Mesothelial cell of epicardium (in vitro differentiated cells): ENCODE measurements at places on chromosomes 13 and 19. TPM values are rescaled to one million over a fixed set of nuclear protein-coding genes. Genes with fewer than 3 reads are reported as not detected.
A peak's percentile ranks its signal among the peaks of the same experiment; 100 is the strongest.

ZNF208 gene
- total RNA-seq, result not detected in 3 replicates

CASP14 gene
- not detected in 3 replicates for total RNA-seq

DNA sequence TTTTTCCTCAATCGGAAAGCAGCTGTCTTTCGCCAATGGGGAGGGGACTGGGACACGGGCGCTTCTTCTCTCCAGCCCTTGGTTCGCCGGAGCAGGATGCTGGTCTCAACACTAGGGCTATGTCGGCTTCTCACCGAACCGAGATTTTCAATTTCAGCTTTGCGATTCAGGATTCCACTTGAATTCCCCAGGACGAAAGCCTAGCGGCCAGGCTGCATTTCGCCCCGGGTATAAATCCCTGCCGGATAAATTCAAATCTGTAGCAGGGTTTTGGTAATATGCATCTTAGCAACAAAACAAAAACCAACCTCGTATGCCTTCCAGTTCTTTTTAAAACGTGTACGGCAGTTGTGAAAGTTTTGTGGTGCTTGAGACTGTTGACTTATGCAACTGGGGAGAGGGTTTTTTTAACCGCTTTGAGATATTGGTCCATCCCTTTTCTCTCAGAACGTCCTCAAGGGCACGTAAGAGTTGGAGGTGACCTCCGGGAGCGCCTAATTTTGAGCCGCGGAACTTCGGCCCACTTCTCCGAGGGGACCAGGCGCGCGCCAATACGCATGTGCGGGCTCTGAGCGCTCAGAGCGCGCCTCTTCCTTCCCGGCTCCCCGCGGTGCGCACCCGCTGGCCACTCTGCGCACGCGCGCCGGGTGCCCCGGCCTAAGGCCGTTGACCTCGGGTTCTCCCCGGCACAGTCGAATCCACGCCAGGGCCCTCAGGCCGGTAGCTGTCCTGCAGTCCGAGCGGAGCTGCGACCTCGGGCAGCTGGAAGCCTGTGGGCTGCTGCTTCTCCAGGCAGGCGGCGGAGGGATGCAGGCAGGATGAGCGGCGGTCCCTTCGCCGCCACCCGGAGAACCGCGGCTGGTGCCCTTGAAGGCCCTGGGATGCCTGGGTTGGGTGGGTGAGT lies 7.6 kb downstream of the POU4F1 start:
- H3K36me3 ChIP-seq, result no peaks in the 10 kb centered on the region
- no peak for DNase-seq
- no peak overlapping the region for H3K27ac ChIP-seq

DNA sequence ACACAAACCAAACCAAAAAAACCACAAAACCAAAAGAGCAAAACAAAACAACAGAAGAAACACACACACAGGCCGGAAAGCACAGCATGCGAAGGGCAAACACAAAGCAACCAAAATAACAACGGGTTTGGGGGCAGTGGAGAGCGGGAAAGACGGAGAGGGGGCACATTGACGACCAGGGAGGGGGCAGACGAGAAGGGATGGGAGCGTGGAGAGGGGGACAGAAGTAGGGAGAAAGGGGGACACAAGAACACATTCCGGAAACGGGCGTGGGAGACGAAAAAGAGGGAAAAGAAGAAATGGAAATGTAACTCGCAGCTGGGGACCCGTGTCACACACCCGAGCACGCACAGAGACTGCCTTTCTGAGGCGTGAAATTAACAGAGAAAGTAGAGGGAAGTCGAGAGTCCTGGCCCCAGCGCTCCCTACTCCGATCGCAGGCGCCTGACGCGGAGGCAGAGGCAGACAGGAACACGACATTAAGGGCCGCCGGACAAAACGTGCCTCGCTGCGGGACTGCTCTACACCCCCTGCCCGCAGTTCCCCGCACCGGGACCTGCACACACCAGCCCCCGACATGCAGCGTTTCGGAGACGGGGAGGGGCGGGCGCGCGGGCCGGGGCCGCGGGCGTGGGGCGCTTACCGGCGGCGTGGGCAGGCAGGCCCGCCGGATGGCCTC lies 652 bp downstream of the POU4F1 start:
- DNase-seq, result no peak
- H3K36me3 ChIP-seq, result no peaks in the 10 kb centered on the region
- peaks cover 94% of the 10 kb centered on the region for H3K27me3 ChIP-seq
- peak overlapping the region; percentile 58 for H3K4me3 ChIP-seq
- peak overlapping the region; percentile 14 for H3K27ac ChIP-seq

FPR2 gene
- not detected in 3 replicates for total RNA-seq

- H3K27ac ChIP-seq, result no peak overlapping the region
- no peak overlapping the region for H3K4me3 ChIP-seq
- DNase-seq, result no peak
- peaks cover 5% of the 10 kb centered on the region for H3K4me1 ChIP-seq
- peaks cover 88% of the 10 kb centered on the region for H3K27me3 ChIP-seq
- no peaks in the 10 kb centered on the region for H3K36me3 ChIP-seq
These were observed 2.9 kb upstream of the ZIC5 start for GRCh38 chr13:99974296-99974938.

ZNF814 gene
- total RNA-seq, result 53.7 to 60.4 TPM (median 56.2 TPM) in 3 replicates

GRCh38 chr13:23584275-23584674 lies 14.1 kb downstream of the TNFRSF19 start:
- DNase-seq, result no peak
- peaks cover 37% of the 10 kb centered on the region for H3K4me1 ChIP-seq
- H3K36me3 ChIP-seq, result peaks cover 3% of the 10 kb centered on the region
- peak overlapping the region; percentile 66 for H3K27ac ChIP-seq
- no peaks in the 10 kb centered on the region for H3K27me3 ChIP-seq

KCNRG gene
- total RNA-seq, result 0.88 to 1.4 TPM (median 1.3 TPM) in 3 replicates

FXYD1 gene
- 2.8 to 4.3 TPM (median 3.6 TPM) in 3 replicates for total RNA-seq

IZUMO1 gene
- total RNA-seq, result 0.45 to 0.80 TPM (median 0.49 TPM) in 3 replicates

- no peaks in the 10 kb centered on the region for H3K36me3 ChIP-seq
- H3K4me3 ChIP-seq, result no peak overlapping the region
- H3K4me1 ChIP-seq, result peaks cover 6% of the 10 kb centered on the region
- no peak overlapping the region for H3K27ac ChIP-seq
These were observed 20.6 kb upstream of the SERPINE3 start for GRCh38 chr13:51318876-51319275.

RYR1 gene
- 0.20 to 0.49 TPM (median 0.27 TPM) in 3 replicates for total RNA-seq

- peaks cover 6% of the 10 kb centered on the region for H3K27me3 ChIP-seq
- peaks cover 11% of the 10 kb centered on the region for H3K4me1 ChIP-seq
- DNase-seq, result peak; percentile 44
- no peaks in the 10 kb centered on the region for H3K36me3 ChIP-seq
- H3K27ac ChIP-seq, result no peak overlapping the region
These were observed 54.6 kb upstream of the URI1 start for GRCh38 chr19:29887442-29887855.

DNA sequence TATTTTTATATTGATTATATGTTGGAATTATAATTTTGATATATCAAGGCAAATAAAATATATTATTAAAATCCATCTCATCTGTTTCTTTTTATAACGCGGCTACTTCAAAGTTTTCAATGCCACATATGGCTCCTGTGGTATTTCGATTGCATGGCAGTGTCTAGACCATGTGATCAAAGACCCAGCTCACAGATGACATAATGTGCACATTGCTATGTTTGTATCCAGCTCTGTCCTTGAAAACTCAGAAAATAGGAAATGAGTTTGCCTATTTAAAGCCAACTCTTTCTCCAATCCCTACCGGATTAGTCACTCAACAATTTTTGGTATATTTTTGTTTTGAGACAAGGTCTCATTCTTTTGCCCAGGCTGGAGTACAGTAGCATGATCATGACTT lies 26.2 kb downstream of the TMTC4 start:
- peaks cover 12% of the 10 kb centered on the region for H3K36me3 ChIP-seq
- no peak overlapping the region for H3K27ac ChIP-seq
- no peak overlapping the region for H3K4me3 ChIP-seq

CDC37 gene
- total RNA-seq, result 153 to 160 TPM (median 159 TPM) in 3 replicates

- peaks cover 23% of the 10 kb centered on the region for H3K27me3 ChIP-seq
- DNase-seq, result peak; percentile 39
- peaks cover 42% of the 10 kb centered on the region for H3K4me1 ChIP-seq
- peak overlapping the region; percentile 99 for H3K27ac ChIP-seq
These were observed 3.7 kb downstream of the GAS6 start for GRCh38 chr13:113860051-113860664.
